Fibroblast of skin of scalp (primary cell): ENCODE measurements at places on chromosomes 16 and 17.

GRCh38 chr17:30827082-30827481 is 2.6 kb upstream of the CRLF3 start:
- no peak for DNase-seq

- no peak for DNase-seq
Observed at GRCh38 chr16:23949630-23950290, 114.0 kb downstream of the PRKCB start.

DNA sequence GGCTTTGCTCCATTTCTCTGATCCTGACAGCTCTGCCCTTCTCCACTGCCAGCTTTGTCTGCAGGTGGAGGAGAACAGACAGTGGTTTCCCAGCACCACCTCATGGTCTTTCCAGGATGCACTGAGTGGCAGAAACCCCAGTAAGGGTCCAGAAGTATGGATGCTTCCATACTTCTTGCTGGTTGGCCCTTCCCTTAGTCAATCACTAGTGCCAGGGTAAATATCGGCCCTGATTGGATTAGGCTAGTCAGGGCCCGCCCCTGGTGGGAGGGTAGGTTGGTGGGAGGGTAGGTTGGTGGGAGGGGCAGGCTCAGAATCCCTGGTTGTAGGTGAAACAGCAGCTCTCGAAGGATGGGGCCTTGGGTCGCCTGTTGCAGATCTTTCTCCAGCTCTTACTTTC is 10.2 kb downstream of the RNF213 start:
- peak; percentile 33 for DNase-seq

GRCh38 chr16:2214719-2214968 is at the start of gene PGP:
Gene PGP, minus strand, starts transcription at chr16:2214840. Its CDS starts 63 bp downstream, at chr16:2214777.
- no peak for DNase-seq

- DNase-seq, result no peak
Observed at GRCh38 chr16:11384956-11385586, 39.8 kb downstream of the RMI2 start.

- no peak for DNase-seq
Observed at GRCh38 chr16:4606354-4606753, 8.3 kb downstream of the UBALD1 start.

DNA sequence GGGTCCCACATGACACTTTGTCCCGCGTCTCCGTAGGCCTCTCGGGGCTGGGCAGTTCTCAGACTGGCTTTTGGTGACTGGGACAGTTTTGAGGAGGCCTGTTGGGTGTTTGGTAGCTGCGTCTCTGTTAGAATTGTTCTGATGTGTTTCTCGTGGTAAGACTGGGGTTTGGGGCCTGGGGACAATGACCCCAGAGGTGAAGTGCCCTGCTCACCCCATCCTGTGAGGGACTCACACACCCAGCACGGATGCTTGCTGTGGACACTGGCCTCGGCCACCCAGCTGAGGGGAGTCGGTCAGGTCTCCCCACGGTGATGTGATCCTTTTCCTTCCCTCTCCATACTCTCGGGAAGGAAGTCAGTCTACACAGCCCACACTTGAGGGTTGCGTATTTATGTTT is 50.3 kb downstream of the METRNL start:
- no peak for DNase-seq

- no peak for DNase-seq
Observed at GRCh38 chr17:3961564-3962047, 2.6 kb downstream of the ATP2A3 start.

DNA sequence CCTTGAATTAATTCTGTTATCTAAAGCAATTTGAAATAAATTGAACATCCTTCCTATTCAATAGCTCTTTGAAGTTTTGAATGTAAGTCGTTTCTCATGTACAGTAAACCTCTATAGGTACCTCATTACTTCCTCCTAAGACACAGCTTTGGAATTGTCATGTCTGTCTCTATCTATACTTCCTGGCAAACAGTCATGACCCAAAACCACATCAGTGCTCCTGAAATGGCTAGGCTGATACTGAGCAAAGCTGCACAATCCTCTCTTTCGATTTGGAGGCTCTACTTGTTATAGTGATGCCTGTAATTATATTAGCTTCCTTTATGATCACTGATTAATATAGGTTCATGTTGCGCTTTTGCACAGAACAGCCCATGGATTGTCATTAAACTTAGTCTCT is 110.1 kb downstream of the ADAMTS18 start:
- no peak for DNase-seq
